ENCODE measurements at places on chromosomes 12 and 14. TPM values are rescaled to one million over a fixed set of nuclear protein-coding genes. Genes with fewer than 3 reads are reported as not detected.

DNA sequence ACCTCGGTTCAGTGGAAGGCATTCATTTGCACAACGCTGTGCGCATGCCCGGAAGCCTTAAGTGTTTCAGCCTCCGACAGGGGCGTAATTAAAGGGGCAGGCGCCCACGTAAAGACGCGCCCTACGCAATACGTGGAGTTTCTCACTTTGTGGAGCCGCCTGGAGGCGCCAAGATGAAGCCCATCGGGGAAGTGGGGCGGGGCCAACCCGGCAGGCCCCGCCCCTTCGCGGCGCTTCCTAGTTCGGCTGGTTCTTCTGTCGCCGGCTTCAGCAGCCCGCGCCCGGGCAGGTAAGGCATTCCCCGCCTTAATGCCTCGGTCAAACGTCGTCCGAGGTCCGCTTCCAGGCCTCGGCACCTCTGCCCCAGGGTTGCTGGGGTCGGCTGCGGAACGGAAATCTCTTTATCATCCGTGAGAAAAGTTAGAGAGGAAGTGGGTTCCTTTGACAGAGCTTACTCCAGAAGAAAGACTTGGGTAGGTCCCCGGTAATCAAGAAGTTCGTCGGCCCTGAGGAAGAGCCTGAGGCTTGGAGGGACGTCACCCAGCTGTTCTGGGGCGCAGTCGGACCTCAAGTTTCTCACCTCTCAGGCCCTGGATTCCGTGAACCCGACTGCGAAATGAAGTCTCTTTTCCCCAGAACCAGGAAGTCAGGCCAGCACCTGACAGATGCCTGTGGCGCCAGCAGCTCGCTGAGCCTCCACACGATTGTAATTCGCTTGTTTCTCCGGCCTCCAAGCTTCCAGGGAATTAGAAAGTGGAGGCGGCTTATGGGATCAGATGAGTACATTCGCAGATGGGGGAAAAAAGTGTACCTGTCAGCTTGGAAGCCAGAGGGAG lies at the start of the genes IRAK4 and PUS7L:
IRAK4 (plus strand) TSS at position 224 of the 836 bp plus-strand sequence. CDS start 9,161 bp downstream, outside the sequence.
PUS7L (minus strand) TSS at position 63 of the 836 bp plus-strand sequence. CDS start 3,545 bp downstream, outside the sequence.
- peak; percentile 97 for DNase-seq

- DNase-seq, result no peak
These were observed 7.7 kb downstream of the XRCC3 start for GRCh38 chr14:103707329-103708263.

- DNase-seq, result no peak
These were observed 35.6 kb downstream of the AACS start for GRCh38 chr12:125100551-125101434.

- peak; percentile 56 for DNase-seq
These were observed 93.5 kb downstream of the LRRC74A start for GRCh38 chr14:76919431-76920330.

The BLOC1S1 gene
- 119 TPM for total RNA-seq

The TMPRSS12 gene
- total RNA-seq, result not detected

The SLC39A5 gene
- not detected for total RNA-seq

The TAS2R42 gene
- not detected for total RNA-seq

GRCh38 chr14:24802236-24802635 lies 168.2 kb upstream of the GZMB start:
- no peak for DNase-seq

DNA sequence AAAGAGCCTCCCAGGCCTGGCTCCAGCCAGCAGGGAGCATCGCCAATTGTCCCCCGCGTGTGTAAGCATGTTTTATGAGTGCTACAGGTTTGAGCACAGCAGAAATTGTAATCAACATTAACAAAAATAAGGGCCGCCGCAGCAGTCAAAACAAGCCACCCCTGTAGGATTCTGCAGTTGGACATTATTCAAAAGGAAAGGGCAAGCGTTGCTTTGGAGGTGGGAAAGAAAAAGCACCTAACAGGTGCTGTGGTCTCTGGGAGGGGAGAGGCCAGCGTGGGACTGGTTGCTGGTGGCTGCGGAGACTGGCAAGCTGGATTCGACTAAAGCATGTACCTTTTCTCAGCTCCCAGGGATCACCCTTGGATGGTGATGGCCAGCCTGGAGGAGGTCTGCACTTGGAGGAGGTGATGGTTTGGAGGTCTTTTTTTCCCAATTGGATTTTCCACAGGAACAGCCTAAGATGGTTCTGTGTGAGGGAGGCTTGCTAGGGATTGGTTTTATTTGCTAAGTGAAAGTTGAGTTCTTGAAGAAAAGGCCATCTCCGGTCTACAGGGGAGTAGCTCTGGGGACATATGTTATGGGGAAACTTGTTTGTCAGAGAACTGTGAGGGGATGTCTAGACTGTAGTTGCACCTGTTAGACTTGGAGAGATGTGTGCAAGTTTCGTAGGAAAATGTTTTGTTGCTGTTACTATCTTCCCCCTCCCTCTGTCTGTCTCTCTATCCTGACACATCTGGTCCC lies 2.0 kb downstream of the DYRK2 start:
- DNase-seq, result peak; percentile 66

- no peak for DNase-seq
These were observed 219.8 kb downstream of the SLC41A2 start for GRCh38 chr12:104738331-104738730.

- DNase-seq, result no peak
These were observed 28.6 kb downstream of the SLC2A14 start for GRCh38 chr12:7844116-7844515.

GRCh38 chr12:28424965-28425364 lies 234.7 kb downstream of the CCDC91 start:
- peak; percentile 33 for DNase-seq

GRCh38 chr12:113142173-113142885 lies 6.8 kb upstream of the RASAL1 start:
- DNase-seq, result peak; percentile 57

- no peak for DNase-seq
These were observed 7.2 kb downstream of the RBMS2 start for GRCh38 chr12:56528846-56529245.

The MYF6 gene
- not detected for total RNA-seq

The BCL7A gene
- 15.1 TPM for total RNA-seq

The PKP2 gene
- total RNA-seq, result 400 TPM

The SLC25A47 gene
- not detected for total RNA-seq

The CYP27B1 gene
- total RNA-seq, result not detected

The GPR137C gene
- 0.65 TPM for total RNA-seq

DNA sequence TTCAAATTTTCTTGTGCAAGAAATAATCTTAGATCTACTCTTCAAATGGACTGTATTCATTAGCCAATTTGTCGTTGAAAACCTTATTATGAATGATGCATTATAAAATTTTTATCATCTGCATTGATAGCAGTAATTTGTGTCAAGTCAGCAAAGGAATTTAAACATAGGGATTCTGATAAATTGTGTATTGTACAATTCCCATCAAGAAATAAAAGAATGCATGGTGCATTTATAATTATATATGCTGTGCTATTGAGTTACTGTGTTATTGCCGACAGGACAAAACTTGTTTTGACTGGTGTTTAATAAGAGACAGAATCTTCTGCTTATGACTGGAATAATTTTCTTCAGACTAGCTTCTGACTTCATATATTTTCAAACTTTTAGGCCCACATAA lies 3.1 kb upstream of the BCDIN3D start:
- no peak for DNase-seq

DNA sequence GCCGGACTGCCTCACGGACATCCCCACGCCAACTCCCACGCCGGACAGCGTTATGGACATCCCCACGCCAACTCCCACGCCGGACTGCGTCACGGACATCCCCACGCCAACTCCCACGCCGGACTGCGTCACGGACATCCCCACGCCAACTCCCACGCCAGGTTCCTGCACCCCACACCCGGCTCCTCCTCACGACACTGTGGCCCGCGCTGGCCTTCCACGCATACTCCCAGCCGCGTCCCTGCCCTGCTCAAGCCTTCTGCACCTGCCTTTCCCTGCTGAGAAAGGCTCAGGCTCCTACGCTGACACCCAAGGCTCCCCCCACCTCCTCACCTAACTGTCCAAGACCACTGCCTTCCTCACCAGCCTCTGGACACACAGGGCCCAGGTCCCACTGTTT lies 9.7 kb downstream of the CACNA2D4 start:
- DNase-seq, result no peak

The RAB3IP gene
- total RNA-seq, result 20.3 TPM

The ASCL1 gene
- total RNA-seq, result not detected

DNA sequence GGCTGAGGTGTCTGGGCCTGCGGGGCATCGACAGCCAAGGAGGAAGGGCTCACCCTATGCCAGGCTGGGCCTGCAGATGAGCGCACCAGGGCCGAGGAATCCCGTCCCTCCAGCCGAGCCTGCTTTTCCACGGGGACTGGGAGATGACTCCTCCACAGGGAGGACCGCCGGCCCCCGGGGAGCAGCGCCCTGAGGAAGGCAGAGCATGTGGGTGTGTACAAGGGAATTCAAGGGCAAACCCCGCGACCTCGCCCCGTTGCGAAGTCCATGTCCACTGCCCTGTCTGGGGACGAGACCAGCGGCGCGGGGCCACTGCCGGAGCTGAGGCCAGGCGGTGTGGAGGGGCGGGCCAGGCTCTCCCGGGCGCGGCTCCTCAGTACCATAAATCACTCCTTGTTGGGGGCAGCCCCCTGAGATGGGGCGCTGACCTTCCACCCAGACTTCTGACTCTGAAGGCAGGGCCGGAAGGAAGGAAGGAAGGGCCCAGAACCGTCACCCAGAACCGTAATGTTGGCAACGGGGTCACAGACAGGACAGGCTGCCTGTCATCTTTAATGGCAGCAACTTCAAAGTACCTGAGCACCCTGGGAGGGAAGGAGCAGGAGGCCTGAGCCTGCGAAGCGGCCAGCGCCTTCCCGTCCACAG lies 52.5 kb downstream of the RNF34 start:
- no peak for DNase-seq

The TAS2R50 gene
- total RNA-seq, result 0.22 TPM

GRCh38 chr12:44375694-44376093 lies 500.4 kb downstream of the NELL2 start:
- DNase-seq, result no peak

GRCh38 chr12:95959107-95959506 lies 16.0 kb downstream of the AMDHD1 start:
- no peak for DNase-seq
